Stimulated activated CD8-positive, alpha-beta memory T cell treated with anti-CD3 and anti-CD28 coated beads, Interleukin-15, amount 100 ng/mL, for 24 hours (primary cell): ENCODE measurements at places on chromosomes 2 and 18.

DNA sequence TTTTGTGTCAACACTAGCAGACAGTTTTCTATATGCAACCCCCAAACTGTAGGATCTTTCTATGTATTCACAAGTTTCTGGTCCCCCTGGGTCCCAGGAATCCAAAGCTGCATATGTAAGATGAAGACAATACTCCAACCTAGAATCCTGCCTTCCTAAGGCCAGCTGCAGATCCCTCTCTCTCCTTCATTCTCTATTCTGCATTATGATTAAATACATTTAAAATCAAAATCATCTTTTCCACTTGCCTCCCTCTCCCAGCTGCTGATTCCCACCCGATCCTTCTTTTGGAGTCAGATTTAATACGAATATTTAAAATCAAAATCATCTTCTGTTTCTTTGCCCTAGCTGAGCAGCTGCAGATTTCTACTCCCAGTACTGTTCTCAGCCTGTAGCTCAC, 783.0 kb upstream of the ZEB2 start:
- DNase-seq: no peak

GRCh38 chr2:59868981-59869380, 684.5 kb downstream of the BCL11A start:
- DNase-seq: no peak

DNA sequence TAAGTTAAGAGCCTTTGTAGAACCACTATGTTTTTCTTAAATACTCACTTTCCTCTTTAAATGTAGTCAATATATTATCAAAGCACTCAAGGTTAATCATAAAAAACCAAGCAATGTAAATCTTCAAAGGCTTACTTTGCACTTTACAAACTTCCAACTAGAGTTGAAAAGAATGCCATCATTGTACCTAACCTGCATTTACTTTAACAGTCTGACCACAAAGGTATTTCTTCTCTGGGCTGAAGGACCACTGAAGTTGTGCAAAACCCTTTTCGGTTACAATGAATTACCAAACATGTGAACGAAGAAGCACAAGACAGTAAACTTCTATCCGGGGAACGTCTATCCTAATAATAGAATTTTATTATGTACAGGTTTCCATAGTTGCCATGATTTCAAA, 3.0 kb downstream of the HNRNPLL start:
- DNase-seq: no peak

GRCh38 chr2:118622913-118623312, 224.5 kb downstream of the EN1 start:
- DNase-seq: no peak

GRCh38 chr2:168443818-168444217, 12.3 kb upstream of the CERS6 start:
- no peak for DNase-seq
